ENCODE measurements at places on chromosomes 16 and 17. TPM values are rescaled to one million over a fixed set of nuclear protein-coding genes. Genes with fewer than 3 reads are reported as not detected.
A peak's percentile ranks its signal among the peaks of the same experiment; 100 is the strongest.

Gene MEIOC
- total RNA-seq, result under 0.01 TPM

Gene C16orf46
- total RNA-seq, result 0.86 TPM

Gene GNG13
- total RNA-seq, result not detected

Gene CNGB1
- not detected for total RNA-seq

Gene PPM1E
- total RNA-seq, result under 0.01 TPM

Gene EVPLL
- not detected for total RNA-seq

Gene EVPL
- total RNA-seq, result under 0.01 TPM

GRCh38 chr17:11331547-11332513 lies 90.8 kb downstream of the SHISA6 start:
- no peak for DNase-seq

DNA sequence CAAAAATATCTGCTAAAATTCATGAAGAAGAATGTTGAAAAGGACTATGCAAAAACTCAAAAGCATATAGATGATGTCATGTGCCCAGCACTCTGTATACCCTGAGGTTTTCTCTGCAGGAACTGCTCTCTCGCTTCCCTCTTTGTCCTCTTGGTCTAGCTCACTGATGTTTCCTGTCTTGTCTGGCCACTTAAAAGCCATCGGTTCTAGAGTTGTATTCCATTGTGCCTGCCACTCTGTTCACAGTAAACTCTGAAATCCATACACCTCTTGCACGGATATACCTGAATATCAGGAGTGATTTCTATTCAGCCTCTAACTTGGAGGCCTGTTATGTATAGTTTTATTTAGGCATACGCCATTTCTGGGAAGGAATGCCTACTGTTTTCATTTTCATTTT lies 101.0 kb upstream of the CNTNAP4 start:
- DNase-seq, result no peak

GRCh38 chr17:83062011-83062817 lies 17.2 kb upstream of the METRNL start:
- no peak for DNase-seq

DNA sequence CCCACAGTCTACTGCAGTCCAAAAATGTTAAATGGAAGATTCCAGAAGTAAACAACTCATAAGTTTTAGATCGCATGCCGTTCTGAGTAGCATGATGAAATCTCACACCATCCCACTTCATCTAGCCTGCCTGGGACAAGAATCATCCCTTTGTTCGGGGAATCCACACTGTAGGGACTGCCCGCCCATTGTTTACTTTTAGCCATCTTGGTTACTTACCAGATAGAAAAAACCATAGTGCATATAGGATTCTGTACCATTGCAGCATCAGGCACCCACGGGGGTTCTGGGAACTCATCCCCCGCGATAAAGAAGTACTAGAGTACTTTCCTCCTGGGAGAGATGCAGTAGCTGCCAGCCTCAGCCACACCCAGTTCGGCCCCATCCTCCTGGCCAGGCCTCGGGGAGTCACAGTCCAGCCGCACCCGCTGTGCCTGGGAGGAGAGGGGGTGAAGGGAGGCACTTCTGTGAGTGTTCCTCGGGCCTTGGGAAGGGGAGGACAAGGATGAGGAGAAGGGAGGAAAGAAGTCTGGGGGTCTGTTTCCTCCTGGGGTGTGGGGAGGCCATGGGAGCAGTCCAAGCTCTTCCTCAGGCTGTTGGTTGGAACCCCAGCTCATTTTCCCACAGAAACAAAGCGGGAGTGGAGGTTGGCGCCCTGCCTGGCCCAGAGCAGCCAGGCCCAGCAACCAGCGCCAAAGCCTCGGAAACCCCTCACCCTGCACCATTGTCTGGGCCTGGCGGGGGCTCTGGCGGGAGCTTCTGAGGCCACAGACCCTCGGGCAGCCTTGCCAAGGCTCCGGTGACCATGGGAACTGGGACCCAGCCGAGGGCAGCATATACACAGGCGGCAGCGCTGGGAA lies 8.9 kb downstream of the TRIM47 start:
- DNase-seq, result peak; percentile 84

DNA sequence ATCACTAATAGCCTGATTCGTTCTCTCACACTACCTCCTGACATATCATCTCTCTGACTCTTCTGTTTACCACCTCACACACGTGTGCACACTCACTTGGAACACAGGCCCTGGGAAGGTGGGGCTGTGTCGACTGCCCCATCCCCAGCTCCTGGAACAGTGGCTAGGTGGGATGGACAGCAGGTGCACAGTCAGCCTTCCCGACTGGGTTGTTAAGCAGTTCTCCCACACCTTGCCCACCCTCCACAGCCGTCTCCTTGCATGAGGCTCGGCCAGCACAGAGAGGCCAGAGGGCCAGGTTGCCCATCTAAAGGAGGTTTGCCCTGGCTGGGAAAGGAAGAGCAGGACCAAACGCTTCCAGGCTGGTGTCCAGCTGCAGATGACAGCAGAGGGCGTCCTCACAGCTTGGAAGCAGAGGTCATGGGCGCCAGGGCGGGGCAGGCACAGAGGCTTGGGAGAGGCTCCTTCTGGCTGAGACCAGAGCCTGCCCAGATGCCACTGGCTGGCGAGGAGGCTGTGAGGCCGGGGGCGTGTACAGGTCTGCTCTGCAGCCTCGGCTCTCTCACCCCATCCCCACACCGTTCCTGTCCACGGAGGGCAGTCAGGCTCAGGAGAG lies 92.8 kb downstream of the AMFR start:
- peak; percentile 82 for DNase-seq

DNA sequence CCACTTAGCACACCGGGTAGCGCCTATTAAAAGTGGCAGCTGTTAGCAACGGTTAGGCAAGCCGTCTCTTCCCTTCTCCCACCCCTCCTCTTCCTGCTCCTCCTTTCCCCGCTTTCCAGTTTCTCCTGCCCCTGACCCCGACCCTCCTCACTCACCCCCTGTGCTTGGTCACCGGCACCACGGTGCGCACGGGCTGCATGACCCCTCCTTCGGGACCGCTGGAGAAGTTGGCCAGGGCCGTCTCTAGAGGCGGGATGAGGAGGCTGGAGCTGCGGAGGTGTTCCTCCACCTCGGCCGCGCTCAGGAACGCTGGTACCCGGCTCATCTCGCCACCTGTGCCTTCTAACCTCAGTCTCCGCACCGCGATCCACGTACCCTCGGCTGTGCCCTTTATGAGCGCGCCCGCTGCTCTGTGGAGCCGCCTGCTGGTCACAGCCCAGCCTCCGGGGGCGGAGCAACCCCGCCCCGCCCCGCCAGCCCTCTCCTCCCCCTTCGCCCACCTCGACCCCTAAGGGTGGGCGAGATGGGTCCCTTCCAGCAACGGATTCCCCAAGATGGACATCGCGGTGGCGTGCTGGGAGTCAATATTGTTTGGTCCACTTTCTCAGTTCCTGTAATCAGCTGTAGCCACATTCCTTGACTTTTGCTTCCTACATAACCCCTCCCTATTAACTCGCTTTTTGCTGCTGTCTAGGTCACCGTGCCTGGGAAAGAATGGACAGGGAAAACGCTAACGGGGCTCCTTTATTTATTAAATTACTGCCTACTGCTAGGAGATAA lies at the start of gene CRYM:
CRYM (minus strand) TSS at position 364 of the 780 bp plus-strand sequence; CDS start at position 325, 39 bp downstream.
- no peak for DNase-seq

GRCh38 chr16:13206606-13207005 lies 305.2 kb downstream of the SHISA9 start:
- no peak for DNase-seq

DNA sequence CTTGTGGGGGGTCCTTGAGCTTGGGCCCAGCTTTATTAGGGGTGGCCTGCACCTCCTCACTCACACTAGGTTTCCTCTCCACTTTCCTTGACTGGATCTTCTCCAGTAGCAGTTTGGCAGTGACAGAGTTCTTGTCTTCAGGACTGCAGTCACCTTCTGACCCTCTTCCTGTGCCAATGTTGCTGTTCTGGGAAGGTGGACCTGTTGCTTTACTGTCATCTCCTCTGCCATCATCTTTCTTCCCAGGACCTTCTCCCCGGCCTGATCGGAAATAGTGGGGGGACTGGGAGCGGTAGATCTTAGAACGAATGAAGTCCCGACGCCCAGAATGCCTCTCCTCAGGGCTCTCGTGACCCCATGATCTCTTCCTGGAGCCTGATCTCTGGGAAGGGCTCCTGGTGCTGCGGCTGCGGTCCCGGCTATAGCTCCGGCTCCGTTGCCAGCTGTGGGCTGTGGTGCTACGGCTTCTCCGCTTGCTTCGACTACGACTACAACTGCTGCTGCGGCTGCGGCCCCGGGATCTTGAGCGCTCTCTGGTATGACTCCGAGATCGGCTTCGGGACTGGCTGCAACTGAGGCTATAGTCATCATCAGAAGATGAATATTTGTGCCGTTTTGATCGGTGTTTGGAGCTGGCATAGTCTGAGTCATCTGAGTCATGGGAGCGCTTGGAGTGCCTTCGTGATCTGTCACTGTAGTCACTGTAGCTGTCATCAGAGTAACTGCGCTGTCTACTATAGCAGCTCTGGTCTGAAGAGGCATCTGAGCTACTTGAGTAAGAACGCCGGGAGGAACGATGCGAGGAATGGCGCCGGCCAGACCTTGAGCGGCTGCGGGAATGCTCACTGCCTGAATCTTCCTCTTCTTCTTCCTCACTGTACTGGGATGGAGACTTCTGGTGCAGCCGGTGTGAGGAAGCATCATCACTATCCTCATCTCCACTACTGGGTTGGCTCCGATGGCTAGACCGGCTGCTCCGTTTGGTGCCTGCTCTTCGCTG lies 9.5 kb upstream of the ITGA2B start:
- DNase-seq, result no peak

- DNase-seq, result no peak
Observed at GRCh38 chr17:45396496-45397205, 36.0 kb downstream of the ARHGAP27 start.

DNA sequence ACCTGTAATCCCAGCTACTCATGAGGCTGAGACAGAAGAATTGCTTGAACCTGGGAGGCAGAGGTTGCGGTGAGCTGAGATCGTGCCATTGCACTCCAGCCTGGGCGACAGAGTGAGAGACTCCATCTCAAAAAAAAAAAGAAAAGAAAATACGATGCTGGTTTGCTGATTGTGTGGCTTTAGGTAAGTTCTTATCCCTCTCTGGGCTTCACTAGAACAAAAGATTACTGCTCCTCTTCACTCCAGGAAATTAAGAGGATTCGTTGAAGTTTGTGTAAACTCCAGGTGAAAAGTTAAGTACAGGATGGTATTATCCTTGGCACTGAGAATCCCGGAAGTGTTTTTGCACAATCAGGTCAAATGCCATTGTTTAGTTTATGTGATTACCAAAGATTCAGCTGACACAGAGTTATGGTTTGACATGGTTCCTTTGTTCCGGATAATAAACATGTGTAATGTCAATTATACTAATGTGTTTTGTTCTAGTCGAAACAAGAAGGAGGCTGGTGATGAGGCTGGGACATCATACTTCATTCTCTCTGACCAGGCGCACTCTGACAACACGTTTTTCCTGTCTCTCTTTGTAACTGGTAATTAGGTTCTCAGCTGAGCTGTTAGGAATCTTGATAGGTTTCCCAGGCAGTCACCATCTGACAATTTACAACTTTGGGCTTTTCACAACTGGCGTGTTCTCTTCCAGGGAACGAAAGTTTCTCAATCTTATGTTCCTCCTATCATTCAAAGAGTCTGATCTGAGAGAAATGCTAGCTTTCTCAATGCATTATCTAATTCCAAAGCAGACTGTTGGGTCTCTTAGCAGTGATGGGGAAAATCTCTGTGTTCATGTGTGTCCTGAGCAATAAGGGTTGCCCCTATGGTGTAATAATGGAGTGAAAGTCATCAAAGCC lies 10.8 kb upstream of the TAOK1 start:
- peak; percentile 39 for DNase-seq

- DNase-seq, result no peak
Observed at GRCh38 chr17:60769327-60769726, 91.7 kb downstream of the BCAS3 start.

- DNase-seq, result peak; percentile 59
Observed at GRCh38 chr16:4261557-4262172, 11.2 kb downstream of the TFAP4 start.

DNA sequence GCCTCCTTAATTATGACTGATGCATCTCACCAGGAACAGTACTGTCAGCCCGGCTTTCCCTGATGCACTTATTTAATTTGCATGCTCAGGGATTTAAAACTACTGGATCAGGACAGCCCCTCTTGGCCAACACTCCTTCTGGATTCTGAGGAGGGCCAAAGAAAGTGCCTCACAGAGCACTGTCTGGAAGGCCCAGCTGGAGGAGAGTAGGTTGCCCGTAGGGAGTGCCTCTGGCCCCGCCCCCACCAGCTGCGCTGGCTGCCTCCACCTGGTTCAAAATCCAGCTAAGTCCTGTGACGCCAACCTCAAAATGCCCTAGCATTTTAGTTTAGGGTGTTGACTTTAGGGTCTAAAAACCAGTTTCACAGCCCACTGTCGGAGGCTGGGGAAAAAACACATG lies 49.4 kb upstream of the SREBF1 start:
- no peak for DNase-seq

DNA sequence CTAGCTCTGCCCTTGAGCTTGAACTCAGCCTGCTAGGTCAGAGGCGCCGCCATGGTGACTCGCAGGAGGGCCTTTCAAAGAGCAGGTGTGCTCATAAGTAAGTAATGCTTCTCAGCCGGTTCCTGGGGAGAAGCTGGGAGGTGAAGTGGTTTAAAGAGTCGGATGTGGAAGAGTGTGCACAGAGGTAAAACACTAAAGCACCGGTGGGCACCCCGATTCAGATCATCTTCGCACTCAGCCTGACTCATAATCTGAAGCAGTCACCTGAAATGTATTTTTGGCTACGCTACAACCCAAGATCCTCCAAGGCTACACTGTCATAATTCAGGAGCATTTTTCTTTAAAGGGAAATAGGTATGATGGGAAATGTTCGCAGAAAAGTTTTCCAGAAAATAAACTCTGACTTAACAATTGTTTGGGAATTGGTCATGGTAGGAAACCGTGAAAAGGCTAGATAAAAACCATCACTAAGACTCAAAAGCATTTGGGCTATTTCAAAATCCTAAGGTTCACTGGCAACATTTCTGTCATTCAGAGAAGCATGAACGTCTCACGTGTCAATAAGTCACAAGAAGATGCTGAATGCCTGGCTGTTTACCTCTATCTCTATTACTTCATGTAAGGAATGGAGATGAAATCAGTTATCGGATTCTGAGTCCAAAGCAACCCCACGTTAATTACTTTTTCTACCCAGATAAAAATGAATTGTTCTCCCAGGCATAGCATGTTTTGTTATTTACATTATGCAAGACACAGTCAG lies 17.8 kb downstream of the CDH8 start:
- DNase-seq, result no peak

- DNase-seq, result peak; percentile 92
Observed at GRCh38 chr17:1736348-1737281, 6.1 kb upstream of the SERPINF2 start.

GRCh38 chr17:32834104-32834503 lies 42.8 kb downstream of the MYO1D start:
- DNase-seq, result no peak

- DNase-seq, result no peak
Observed at GRCh38 chr16:56767024-56767423, 37.1 kb downstream of the NUP93 start.

GRCh38 chr16:16763449-16763848 lies 384.5 kb downstream of the NPIPA7 start:
- no peak for DNase-seq

DNA sequence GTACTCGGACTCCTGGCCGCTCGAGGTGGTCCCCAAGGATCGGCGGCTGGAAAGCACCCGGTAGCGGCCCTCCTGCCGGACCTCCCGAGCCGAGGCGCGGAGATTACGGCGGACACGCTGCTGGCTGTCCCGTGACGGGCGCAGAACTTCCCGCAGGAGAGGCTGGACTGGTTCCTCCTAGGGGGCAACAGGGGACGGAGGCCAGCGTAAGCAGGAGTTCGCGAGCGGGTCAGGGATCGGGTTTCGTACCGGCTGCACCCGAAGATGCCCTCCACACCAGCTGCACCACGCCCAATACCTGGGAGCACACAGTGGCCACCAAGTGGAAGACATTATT lies 341 bp downstream of the SLC7A6OS start:
- peak; percentile 68 for DNase-seq

All from fibroblast of villous mesenchyme (primary cell).